ENCODE measurements at places on chromosomes 6 and 20. TPM values are rescaled to one million over a fixed set of nuclear protein-coding genes. Genes with fewer than 3 reads are reported as not detected.
A peak's percentile ranks its signal among the peaks of the same experiment; 100 is the strongest.

The MCM3 gene
- 125 TPM for total RNA-seq

The SYCP2L gene
- 0.92 TPM for total RNA-seq

The DDO gene
- 0.07 TPM for total RNA-seq

The PGC gene
- not detected for total RNA-seq

The GPRC6A gene
- not detected for total RNA-seq

The RAMACL gene
- total RNA-seq = 0.17 TPM

The ADGRF1 gene
- total RNA-seq = 17.1 TPM

The DEFB132 gene
- not detected for total RNA-seq

The CLPSL2 gene
- not detected for total RNA-seq

The TGM3 gene
- not detected for total RNA-seq

The POM121L2 gene
- total RNA-seq = not detected

The BPIFB4 gene
- total RNA-seq = not detected

- no peak for DNase-seq
Observed at GRCh38 chr20:46192376-46192944, 74.3 kb downstream of the CD40 start.

GRCh38 chr6:151443454-151443853 lies 8.5 kb downstream of the RMND1 start:
- no peak for DNase-seq

GRCh38 chr6:42380228-42380979 lies 71.3 kb downstream of the TRERF1 start:
- no peak for DNase-seq

- DNase-seq = no peak
Observed at GRCh38 chr20:64160118-64160517, 4.1 kb upstream of the MYT1 start.

DNA sequence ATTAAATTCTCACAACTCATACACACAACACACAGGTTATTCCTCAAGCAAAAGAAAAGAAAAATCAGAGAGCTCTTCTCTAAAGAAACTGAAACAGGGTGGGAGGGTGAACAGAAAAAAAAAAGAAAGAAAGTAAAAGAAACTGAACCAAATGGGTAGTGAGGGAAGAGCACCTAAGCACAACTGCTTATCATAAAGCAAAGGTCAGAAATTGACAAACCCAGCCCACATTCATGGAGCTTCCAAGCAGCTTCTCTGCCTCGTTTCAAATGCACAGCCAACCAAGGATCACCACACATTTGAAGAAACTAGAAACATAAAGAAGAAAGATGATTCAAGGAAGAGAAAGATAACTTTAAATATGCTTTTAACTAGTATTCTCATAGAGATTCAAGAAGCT lies 90.5 kb downstream of the RNGTT start:
- no peak for DNase-seq

DNA sequence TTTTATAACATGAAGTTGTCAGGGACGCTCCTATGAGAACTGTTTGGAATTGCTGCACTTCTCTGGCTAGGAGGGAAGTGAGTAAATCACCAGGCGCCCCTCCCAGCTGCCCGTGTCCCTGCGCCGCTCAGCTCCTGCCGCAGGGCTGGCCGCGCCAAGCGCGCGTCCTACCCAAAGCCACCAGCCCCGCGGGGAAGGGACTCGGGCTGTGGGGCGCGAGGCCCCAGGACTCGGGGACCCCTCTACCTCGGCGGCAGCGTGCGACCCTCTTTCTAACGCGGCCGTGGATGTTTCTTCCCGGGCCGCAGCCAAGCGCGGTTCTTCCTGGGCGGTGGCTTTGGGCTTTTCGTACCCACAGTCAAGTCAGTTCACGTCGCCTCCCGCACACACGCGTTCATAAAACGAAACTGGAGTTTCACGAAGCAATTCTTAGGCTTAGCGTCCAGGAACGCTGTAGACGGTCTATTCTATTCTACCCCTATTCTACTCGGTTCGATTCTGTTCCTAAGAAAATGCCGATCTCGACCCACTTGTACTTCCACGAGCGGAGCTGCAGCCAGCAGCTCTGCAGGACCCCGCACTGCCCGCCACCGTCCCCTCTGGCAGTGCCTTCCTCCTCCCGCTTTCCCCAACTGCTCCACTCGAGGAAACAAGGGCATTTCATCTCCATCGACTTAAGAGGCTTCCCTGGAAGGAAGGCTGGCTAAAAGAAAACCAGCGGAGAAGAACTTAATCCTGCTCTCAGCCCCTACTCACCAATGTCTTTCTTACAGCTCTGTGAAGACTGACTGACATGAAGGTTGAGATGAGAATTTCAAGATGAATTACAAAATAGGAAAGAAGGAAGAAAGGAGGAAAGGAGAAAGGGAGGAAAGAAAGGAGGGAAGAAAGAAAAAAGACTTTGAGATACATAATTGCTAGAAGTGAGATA lies 15.4 kb downstream of the FOXC1 start:
- DNase-seq = no peak

DNA sequence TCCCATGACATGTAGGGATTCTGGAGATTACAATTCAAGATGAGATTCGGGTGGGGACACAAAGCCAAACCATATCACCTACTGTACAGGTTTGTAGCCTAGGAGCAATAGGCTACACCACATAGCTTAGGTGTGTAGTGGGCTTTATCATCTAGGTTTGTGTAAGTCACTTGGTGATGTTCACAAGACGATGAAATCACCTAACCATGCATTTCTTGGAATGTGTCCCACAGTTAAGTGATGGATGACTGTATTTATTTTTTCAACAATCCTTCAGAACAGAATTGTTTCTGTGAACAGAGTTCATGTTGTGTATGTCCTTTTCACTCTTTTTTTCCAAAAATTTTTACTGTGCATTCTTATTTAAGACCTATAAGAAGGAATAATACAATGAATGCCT lies 76.1 kb downstream of the DTD1 start:
- DNase-seq = no peak

- DNase-seq = no peak
Observed at GRCh38 chr20:21411725-21412124, 14.4 kb upstream of the NKX2-4 start.

DNA sequence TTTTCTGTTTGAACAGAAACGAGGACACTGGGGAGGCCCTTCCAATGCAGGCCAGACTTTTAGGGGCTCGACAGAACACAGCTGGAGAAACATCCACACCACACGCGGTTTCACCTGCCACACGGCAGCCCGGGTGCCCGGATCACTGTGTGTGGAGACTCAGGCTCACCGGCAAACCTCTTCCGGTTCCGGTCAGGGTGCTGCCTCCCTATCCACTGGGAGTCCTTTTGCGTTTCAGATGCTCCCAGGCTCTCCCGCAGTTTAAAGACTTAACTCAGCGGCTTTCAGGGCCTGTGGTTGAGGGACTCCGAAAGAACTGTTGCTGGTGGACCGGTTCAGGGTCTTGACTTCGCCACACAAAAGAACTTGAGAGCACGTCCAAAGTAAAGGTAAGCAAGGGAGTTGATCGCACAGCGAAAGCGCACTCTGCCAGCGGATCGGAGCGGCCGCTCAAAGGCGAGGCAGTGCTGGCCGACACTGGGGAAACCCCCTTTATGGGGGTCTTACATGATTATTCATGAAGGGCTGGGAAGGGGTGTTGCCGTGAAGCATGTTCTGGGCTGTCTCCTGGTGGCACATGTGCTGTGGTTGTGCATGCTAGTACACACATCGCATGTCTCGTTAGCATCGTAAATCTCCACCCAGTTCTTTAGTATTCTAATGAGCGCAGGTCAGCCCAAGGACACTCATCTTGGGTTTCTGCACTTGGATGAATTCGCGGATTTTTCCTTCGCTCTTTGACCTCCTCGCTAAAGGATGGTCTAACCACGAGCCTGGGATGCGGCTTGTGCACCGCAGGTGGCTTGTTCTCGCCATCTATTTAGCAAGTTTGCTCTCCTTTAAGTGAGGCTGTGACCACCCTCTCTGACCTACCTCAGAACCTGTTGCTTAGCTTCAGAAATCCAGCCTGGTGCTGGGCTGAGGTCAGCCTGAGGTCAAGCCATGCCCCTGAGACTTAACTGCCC lies 180.3 kb downstream of the CDH26 start:
- DNase-seq = no peak

GRCh38 chr6:52992980-52993920 lies 1.8 kb downstream of the GSTA4 start:
- no peak for DNase-seq

DNA sequence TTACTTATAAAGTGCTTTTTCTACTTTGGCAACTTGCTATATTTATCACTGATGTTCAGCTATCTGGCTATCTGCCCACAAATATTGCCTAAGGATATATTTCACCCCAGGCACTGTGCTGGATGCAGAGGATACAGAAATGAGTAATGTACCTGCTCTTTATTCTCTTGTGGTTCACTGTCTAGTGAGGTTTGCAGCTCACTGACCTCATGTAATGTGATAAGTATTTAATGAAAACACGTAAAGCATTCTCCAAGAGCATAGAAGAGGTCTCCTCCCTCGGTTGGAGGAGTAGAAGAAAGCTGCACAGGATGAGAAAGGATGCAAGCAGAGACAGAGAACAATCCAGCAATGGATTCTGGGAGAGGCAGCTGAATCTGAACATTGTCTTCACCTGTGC lies 610.7 kb downstream of the CBLN4 start:
- DNase-seq = peak; percentile 74

- no peak for DNase-seq
Observed at GRCh38 chr20:1623501-1624205, 3.8 kb upstream of the SIRPB1 start.

GRCh38 chr6:13479206-13479800 lies 8.1 kb downstream of the GFOD1 start:
- DNase-seq = no peak

- DNase-seq = peak; percentile 41
Observed at GRCh38 chr6:109082188-109082577, 12.5 kb downstream of the SESN1 start.

DNA sequence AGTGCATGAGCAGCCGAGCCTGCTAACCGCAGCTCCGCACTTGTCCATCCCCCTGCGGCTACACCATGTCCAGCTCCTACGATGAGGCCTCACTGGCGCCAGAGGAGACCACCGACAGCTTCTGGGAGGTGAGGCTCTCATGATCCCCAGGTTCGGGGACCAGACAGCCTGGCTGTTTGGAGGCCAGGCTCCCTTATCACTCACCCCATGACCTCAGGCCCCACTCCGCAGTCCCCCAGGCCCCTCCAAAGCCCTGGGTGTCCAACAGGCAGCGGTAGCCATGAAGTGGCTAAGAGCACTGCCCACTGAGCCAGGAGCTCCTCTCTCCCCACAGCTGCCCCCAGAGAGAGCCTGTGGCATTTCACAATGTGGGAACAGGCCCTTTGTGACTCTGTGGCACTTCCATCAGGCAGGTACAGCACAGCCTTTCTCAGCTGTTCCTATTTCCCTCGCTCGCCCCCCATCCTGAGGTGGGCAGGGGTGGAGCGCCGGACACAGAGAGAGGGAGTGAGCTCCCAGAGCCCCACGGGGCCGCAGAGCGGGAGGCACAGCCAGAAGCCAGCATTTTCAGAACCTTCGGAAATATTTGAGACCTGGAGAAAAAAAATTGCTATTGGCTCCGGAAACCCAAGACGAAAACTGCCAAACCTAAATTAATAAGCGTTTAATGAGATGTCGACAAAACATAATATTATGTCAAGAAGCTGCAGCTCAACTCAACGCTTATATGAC lies 29.7 kb downstream of the SPDEF start:
- no peak for DNase-seq

- DNase-seq = no peak
Observed at GRCh38 chr6:168939041-168939440, 314.6 kb downstream of the THBS2 start.

- no peak for DNase-seq
Observed at GRCh38 chr6:82143041-82143481, 104.5 kb downstream of the IBTK start.

- DNase-seq = peak; percentile 11
Observed at GRCh38 chr6:88238065-88238464, 71.9 kb upstream of the CNR1 start.

GRCh38 chr6:17062871-17063440 lies 38.9 kb upstream of the STMND1 start:
- DNase-seq = no peak

- DNase-seq = no peak
Observed at GRCh38 chr6:167056370-167056769, 57.2 kb downstream of the CEP43 start.

DNA sequence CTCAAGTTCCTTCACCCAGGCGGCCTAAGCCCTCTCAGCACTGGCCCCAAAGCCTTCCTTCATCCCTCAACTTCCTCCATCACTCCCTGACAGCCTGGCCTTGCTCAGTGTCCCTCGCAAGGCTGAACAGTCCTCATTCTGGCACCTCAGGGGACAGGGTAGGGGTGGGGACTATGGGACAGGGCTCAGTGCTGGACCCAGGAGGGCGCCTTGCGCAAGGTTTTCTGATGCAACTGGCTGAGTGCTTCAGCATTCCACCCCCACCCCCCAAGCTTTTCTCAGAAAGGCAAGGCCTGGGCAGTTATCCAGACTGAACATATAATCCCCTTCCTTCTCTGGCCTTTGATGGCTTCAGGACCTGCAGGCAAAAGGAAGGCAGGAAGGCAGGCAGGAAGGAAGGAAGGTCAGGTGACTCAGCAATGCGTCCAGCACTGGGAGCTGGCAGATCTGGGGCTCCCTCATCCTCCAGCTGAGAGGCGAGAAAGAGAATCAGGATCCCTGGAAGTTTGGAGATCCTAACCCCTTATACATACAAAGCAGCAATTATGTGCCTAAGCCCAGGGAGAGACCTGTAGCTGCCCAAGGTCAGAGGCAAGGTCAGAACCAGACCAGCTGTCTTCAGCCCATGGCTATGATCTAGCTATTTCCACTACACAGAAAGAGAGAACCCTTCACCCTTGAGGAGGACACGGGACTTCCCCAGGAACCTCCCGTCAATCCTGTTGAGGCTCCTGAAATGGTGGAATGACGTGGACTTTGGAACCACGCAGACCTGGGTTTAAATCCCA lies 8.6 kb upstream of the TRIB3 start:
- DNase-seq = peak; percentile 85

DNA sequence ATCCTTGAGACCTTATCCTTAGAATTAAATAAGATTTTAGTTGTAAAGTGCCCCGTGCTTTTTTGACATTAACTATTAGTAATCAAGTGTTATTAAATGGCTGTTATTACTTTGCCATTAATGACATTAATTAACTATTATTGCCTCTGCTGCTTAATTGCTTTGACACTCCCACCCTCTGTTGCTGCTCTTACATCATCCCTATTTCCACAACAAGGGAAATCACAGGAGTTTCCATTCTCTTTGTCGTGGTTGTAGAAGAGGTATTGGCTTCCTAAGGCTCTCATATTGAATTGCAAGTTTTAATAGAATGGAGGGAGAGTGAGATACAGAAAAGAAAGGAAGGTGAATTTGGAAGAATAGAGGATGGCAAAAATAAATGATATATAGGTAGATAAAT lies 545.8 kb downstream of the MMUT start:
- DNase-seq = no peak

GRCh38 chr6:136761227-136761922 lies 30.9 kb downstream of the MAP3K5 start:
- no peak for DNase-seq

- DNase-seq = no peak
Observed at GRCh38 chr6:170167657-170168159, 123.2 kb downstream of the DLL1 start.
